Activated CD8-positive, alpha-beta memory T cell treated with anti-CD3 and anti-CD28 coated beads, Interleukin-2, amount 50 U/mL, for 48 hours (primary cell): ENCODE measurements at places on chromosomes 3 and 15.

DNA sequence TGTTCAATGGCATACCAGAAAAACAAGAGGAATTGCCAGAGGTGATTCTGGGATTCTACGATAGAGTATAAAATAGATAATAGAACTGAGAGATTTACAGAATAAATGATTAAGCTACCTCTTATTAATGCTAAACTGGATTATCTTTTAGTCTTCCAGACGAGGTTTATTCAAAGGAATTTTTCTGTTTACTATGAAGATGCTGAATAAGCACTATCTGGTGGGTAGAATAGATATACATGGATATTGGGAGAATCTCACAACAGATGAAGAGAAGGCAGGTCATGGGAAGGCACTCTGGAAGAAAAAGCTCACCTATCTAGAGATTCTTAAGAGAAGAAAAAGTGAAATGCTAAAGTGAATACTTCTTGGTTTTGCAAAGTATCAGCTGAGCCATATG lies 11.2 kb downstream of the CIP2A start:
- DNase-seq: no peak

- no peak for DNase-seq
These were observed 9.0 kb upstream of the LRRFIP2 start for GRCh38 chr3:37183375-37183831.

GRCh38 chr3:171432548-171432947 lies 27.7 kb downstream of the TNIK start:
- no peak for DNase-seq

DNA sequence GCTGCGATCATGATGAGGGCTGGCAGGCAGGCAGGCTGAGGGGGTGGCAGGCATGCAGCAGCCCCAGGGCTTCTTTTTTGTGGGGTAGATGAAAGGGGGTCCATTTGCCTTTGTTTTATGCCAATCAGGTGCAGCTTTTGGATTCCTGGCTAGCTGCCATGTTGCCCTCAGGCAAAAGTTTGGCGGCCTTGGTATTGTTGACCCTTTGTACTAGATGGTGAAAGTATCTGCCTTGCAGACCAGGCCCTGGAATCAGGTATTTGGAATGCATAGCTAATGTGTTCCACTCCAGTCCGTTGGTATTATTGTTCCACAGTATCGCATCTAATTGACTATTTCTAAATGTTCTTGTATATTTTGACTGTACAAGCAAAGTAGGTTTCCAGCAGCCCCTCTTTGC lies 35.0 kb downstream of the EEFSEC start:
- no peak for DNase-seq

- peak; percentile 78 for DNase-seq
These were observed 55.8 kb downstream of the ZNF621 start for GRCh38 chr3:40580494-40581091.

DNA sequence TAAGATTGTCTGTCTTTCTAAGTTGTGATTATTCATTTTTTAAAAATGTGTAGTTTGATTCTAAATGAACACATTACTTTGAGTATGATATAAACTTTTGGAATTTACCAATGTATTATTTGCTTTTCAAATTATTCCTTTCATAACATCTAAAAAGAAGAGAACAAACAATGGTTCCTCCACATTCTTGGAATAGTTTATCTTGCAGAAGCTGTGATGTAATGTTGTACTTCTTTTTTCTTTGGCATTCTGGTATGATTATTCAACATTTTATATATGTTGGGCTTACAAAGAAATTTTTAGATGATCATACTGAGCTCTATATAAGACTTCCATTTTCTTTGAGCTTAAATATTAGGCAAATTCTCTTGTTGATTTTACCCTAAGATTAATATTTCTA lies 419.2 kb downstream of the DIPK2A start:
- no peak for DNase-seq

- DNase-seq: no peak
These were observed 117.2 kb upstream of the MEIS2 start for GRCh38 chr15:37217567-37217966.

DNA sequence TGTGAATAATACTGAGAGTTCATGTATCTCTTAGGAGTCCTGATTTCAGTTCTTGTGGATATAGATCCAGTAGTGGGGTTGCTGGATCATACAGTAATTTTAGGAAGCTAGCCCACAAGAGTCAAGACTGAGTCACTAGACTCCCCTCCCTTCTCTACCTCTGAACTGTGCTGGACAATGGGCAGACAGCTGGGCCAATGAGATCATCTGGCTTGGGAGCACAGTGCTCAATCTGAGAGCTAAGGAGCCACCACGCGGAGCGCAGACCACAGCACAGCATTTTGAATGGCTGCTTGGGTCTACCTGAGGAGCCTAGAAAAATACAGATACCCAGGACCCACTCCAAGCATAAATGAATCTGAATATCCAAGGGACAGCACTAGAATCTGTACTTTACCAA lies 32.5 kb downstream of the WNT5A start:
- no peak for DNase-seq
